ENCODE measurements at places on chromosomes 6 and 20. TPM values are rescaled to one million over a fixed set of nuclear protein-coding genes. Genes with fewer than 3 reads are reported as not detected.

Gene ADGRF1
- not detected for total RNA-seq

Gene MLN
- not detected for total RNA-seq

Gene CFB
- total RNA-seq, result 0.53 TPM

Gene TNFRSF21
- 18.5 TPM for total RNA-seq

All from HFFc6 (cell line).